ENCODE measurements at places on chromosomes 5 and 9. TPM values are rescaled to one million over a fixed set of nuclear protein-coding genes. Genes with fewer than 3 reads are reported as not detected.

DNA sequence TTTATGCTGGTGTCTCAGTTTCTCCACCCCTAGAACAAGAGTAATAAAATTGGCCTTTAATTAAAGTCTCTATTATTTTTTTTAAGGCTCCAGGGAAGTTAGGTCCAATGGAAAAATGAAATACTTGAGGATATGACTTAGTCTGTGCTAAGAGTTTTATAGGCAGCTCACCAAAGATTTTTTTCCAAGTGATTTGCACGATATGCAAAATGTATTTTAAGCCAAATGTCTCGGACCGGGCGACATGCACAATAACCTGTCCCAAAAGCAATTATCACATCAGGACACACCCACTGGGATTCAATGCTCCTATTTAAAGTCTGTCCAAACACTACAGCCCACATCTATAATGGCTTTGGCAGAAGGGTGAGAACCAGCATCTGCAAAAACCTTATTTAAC, 136.1 kb upstream of the ANKH start:
- H3K4me3 ChIP-seq, result no peak overlapping the region
- peaks cover 19% of the 10 kb centered on the region for H3K4me1 ChIP-seq
- peak; percentile 40 for DNase-seq
- no peaks in the 10 kb centered on the region for H3K36me3 ChIP-seq

Gene MRPS2
- 46.5 TPM for total RNA-seq

DNA sequence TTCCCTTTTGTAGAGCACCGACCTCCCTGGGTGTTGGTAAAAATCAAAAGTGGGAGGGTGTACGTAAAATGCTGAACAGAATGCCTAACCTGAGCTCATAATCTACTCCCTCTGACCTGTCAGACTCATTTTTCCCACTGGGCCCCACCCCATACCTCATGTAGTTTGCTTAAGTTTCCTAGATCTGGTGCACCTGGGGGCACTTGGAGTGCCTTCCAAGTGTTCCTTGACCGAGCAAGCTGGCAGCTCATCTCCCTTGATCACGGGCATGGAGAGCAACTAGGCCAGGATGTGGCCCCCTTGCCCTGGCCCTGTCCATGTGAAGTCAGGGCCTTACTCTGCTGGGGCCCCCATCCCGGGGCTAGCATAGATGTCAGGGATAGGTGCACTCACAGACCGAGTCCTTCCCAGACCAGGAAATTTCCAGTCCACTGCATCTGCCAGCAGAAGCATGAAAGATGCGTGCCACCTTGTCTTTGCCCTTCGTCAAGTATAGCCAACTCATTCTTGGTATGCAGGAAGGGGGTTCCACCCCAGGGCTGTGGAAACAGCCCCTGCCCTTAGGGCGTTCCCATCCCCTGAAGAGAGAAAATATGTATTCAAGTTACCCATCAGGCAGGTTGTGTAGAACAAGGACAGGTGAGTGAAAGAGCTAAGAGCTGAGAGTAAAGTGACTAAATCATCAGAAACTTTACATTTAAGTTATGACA, 41.9 kb downstream of the SLC22A5 start:
- H3K36me3 ChIP-seq, result no peaks in the 10 kb centered on the region
- no peaks in the 10 kb centered on the region for H3K27me3 ChIP-seq
- no peak for DNase-seq
- H3K27ac ChIP-seq, result peak overlapping the region; percentile 99
- peak overlapping the region; percentile 75 for H3K4me3 ChIP-seq

- no peaks in the 10 kb centered on the region for H3K27me3 ChIP-seq
- peak overlapping the region; percentile 61 for H3K27ac ChIP-seq
- H3K4me3 ChIP-seq, result no peak overlapping the region
Measured at GRCh38 chr5:132770476-132771159, 6.4 kb downstream of the SEPTIN8 start.

- H3K4me1 ChIP-seq, result no peaks in the 10 kb centered on the region
- no peak for DNase-seq
- H3K27ac ChIP-seq, result no peak overlapping the region
- no peaks in the 10 kb centered on the region for H3K27me3 ChIP-seq
- H3K36me3 ChIP-seq, result no peaks in the 10 kb centered on the region
Measured at GRCh38 chr9:6354072-6354686, 26.0 kb downstream of the TPD52L3 start.

Gene EGFL7
- 86.8 TPM for total RNA-seq

Gene MTX3
- total RNA-seq, result 11.8 TPM
